Amniotic stem cell (primary cell): ENCODE measurements at places on chromosomes 1 and 21.

- no peak for DNase-seq
Observed at GRCh38 chr1:86151427-86151826, 5.1 kb downstream of the COL24A1 start.

GRCh38 chr1:214165850-214166374 lies 115.0 kb upstream of the SMYD2 start:
- no peak for DNase-seq

GRCh38 chr1:78237364-78237916 lies 191.7 kb downstream of the GIPC2 start:
- no peak for DNase-seq

DNA sequence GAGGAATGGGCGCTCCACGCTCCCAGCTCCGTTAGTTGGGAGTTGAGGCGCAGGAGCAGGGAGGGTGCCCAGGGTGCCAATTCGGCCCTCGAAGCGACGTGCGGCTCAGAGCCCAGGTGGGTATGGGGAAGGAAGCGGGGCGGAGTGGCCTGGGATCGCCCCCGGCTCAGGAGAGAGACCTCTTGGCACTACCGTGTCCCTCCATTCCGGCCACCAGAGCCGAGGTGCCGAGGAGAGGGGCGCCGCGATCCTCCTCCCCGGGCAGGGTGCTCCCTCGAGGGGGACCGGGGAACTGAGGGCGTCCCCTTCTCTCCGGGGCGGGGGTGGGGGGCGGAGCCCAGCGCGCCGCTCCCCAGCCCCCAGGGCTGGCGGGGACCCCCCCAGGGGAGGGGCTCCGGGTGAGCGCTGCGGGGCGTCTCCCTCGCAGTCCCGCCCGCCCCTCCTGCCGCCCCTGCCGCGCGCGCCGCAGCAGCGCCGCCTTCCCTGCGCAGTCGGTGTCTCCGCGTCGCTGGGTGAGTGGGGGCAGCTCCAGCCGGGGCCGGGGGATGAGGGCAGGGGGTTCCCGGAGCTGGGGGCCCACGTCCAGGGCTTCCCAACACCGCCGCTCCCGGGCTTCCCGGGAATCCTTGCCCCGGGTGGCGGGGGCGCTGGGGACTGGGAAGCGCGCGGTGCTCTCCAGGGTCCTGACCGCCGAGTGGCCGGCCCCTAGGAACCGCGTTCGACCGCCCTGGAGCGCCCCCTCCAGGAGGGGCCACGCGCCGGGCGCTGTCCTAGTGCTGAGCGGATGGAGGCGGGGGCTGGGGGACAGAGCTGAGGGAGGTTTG lies at the start of gene HPCA:
TSS of gene HPCA (plus strand) at position 488 of the 824 bp plus-strand sequence. CDS start 2,408 bp downstream, outside the sequence.
- no peak for DNase-seq

DNA sequence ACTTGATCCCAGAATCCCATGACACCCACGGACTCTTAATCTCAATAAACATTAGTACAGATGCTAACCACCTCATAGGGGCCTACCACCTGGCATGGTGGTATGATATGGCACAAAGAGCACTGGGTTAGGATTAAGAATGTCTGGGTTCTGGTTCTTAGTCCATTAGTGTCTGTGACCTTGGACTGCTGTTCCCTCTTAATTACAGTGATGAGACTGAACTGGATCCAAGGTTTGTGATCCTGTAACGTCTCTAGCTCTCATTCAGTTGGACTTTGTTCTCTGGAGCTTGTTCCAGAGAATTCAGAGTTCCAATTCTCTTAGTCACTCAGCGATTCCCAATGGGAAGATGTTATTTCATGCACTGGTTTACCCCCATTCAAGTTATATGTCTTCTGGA lies 23.6 kb upstream of the PIGC start:
- DNase-seq, result no peak

- no peak for DNase-seq
Observed at GRCh38 chr1:12469493-12469892, 148.5 kb downstream of the DHRS3 start.

- no peak for DNase-seq
Observed at GRCh38 chr1:208208132-208208487, 36.1 kb downstream of the PLXNA2 start.

DNA sequence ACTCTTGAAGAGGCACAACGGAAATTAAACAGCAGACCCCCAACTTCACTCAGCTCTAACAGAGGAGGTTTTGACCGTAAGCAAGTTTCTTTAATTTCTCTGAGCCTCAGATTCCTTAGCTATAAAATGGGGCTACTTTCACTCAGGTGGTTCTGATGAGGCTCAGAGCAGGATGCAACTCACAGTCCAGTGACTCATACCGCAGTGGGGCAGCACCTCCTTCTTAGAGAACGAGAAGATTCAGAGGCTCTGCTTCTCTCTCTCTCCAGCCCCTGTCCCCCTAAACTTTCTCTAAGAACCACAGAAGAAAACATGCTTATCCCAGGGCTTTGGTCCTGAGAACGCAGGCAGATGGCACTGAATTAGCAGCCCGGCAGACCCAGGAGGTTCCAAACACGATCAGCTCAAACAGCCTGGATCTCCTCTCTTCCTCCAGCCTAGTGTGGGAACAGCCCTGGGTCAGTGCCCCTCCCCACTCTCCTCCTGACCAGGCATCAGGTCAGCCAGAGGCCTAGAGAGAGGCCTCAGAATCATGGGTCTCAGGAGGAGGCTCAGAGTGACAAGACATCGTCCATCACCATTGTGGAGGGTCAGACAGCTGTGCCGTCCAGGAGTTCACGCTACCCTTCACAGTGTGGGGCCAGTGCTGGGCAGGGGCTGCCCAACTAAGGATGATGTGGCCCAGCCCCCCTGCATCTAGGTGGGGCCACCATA lies 433.0 kb downstream of the PTPRU start:
- DNase-seq, result no peak

DNA sequence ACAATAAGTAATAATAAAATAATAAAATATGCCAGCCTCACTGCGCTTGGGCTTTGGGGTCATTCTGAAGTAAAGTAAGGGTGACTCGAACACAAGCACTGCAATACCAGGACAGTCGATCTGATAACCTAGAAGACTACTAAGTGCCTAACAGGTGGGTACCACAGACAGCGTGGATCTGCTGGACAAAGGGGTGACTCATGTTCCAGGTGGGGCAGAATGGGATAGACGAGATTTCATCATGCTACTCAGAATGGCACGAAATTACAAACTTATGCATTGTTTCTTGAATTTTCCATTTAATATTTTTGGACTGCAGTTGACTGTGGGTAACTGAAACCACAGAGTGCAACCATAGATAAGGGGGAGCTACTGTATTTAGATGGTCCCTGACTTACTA lies 221.1 kb upstream of the GREM2 start:
- DNase-seq, result no peak

- DNase-seq, result no peak
Observed at GRCh38 chr21:15219894-15220293, 155.1 kb upstream of the NRIP1 start.

- DNase-seq, result no peak
Observed at GRCh38 chr1:33660244-33660643, 187.8 kb downstream of the ZSCAN20 start.

DNA sequence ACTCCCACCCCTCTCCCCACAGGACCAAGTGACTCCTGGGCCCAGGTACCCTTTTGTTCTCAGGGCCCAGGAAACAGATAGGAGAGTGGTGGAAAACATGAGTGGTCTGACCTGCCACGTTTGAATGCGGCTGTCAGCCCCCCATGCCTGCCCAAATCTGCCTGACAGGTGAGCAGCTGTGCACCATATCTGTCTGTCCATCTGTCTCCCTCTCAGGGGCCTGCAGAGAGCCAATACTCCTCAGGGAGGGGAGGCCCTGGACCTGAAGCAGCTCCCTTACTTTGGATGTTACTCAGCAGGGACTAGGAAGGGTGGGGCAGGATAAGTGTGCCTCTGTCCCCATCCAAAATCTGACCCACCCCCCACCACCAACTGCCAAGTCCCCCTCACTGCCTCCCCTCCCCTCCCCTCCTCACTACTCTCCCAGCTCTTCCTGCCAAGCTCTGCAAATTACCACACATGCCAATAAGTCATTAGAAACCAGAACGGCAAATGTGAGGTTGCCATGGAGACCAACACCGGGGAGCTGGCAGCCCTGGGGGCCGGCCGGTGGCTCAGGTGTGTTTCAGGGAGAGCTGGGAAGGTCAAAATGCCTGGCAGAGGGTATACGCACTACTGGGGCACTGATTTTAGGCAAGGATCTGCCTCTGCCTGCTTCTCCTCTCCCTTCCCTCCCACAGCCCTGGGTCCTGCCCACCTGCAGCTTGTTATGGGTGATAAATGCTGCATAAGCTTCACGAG lies 11.5 kb downstream of the LRRN2 start:
- DNase-seq, result no peak

- DNase-seq, result no peak
Observed at GRCh38 chr1:22359427-22359826, 92.2 kb upstream of the ZBTB40 start.

GRCh38 chr1:57473448-57473847 lies 49.6 kb upstream of the DAB1 start:
- DNase-seq, result no peak

DNA sequence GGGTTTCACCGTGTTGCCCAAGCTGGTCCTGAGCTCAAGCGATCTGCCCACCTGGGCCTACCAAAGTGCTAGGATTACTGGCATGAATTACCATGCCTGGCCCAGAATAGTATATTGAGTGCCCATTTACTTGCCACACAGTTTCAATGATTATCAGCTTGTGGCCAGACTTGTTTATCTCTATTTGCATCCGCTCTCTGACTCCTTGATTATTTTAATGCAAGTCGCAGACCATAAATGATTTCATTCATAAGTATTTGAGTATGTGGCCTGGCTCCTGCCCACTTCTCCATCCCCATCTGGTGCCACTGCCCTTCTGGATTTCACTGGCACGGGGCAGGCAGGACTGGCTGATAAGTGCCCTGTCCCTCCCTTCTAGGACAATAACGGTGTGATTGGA lies 18.2 kb upstream of the TRNAU1AP start:
- DNase-seq, result no peak

DNA sequence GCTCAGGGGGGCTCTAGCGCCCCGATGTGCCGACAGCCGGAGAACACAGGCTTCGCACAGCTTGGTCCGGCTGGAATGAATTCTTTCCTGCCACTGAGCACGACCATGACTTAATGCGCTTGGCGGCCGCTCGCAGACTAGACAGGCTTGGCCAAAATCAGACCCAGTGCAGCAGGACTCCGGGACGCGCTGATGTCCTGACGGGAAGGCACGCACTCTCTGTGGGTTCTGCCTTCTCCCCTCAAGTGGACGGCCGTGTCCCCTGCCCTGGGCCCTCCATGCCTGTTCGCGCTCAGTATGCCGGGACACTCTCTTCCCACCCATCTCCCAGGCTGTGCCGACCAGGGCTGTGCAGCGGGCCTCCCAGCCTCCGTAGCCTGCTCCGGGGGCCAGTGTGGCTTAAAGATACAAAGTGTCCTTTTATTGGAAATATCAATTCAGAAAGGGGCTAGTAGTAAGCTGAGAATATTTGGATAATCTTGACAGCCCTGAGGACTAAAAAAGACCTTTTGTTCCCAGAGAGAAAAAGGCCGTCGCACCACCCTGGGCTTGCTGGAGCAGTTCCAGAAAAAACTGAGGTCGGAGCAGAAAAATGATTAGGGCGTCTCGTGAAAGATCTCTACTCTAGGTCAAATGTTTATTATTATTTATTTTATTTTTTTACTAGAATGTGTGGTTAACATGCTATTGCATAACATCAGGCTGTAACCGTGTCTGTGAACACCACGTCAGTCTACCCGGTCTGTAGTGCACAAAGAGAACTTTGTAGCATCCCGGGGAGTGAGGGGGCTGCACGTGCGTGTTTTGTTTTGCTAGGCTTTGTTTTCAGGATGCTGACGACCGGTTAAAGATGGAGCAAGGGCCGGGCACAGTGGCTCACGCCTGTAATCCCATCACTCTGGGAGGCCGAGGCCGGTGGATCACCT lies 88.1 kb upstream of the ARHGEF16 start:
- DNase-seq, result no peak

DNA sequence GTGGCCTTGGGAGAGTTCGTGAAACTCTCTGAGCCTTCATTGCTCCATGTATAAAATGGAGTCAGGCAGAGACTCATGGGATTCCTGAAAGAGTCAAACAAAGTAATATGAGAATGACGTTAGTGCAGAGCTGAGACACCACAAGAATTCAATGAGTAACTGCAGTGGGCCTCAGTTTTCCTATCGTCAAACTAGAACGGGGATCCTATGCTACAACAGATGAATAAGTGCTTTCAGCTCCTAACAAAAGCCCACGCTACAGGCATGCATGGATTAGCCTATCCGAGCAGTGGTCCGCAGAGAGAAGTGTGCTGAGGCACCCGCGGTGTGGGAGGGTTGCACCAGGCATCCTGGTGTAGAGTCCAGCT lies 124.7 kb downstream of the SYF2 start:
- no peak for DNase-seq

- DNase-seq, result no peak
Observed at GRCh38 chr1:28058168-28058567, 30.2 kb downstream of the EYA3 start.
